ENCODE measurements at places on chromosomes 1 and 21.

GRCh38 chr1:71618766-71619530 lies 538.1 kb upstream of the ZRANB2 start:
- DNase-seq: no peak

- DNase-seq: no peak
Observed at GRCh38 chr1:206682111-206682510, 2.6 kb upstream of the MAPKAPK2 start.

- no peak for DNase-seq
Observed at GRCh38 chr1:10785728-10786638, 10.5 kb downstream of the CASZ1 start.

- no peak for DNase-seq
Observed at GRCh38 chr1:47865881-47866535, 131.2 kb downstream of the TRABD2B start.

GRCh38 chr1:234776876-234777855 lies 167.2 kb upstream of the IRF2BP2 start:
- DNase-seq: no peak

Data from stimulated activated CD8-positive, alpha-beta memory T cell treated with anti-CD3 and anti-CD28 coated beads, Interleukin-12 subunit alpha, Interleukin-12 subunit beta, amount 100 ng/mL, for 1 hour (primary cell).